ENCODE measurements at places on chromosomes 3 and 15. TPM values are rescaled to one million over a fixed set of nuclear protein-coding genes. Genes with fewer than 3 reads are reported as not detected.

Gene ACAP2
- 65.2 TPM for total RNA-seq

Gene NCKIPSD
- 37.3 TPM for total RNA-seq

Gene KIF9
- 2.9 TPM for total RNA-seq

Gene ZIC4
- not detected for total RNA-seq

Gene HIGD2B
- 0.22 TPM for total RNA-seq

Gene SH3GL3
- not detected for total RNA-seq

Gene ACOX2
- not detected for total RNA-seq

Gene LSMEM2
- not detected for total RNA-seq

Gene PSMA4
- total RNA-seq, result 217 TPM

Gene CHRNA5
- 1.4 TPM for total RNA-seq

Gene CLDN16
- total RNA-seq, result not detected

Gene TMC3
- total RNA-seq, result not detected

Gene TEX9
- 0.41 TPM for total RNA-seq

Gene GOLIM4
- total RNA-seq, result 0.34 TPM

Gene KLHL18
- total RNA-seq, result 19.4 TPM

Gene TUSC7
- total RNA-seq, result not detected

Gene P2RY1
- 0.05 TPM for total RNA-seq

Gene CHRFAM7A
- not detected for total RNA-seq

Gene EBLN2
- total RNA-seq, result 7.4 TPM

Gene PRRT3
- total RNA-seq, result 5.4 TPM

Gene UMPS
- total RNA-seq, result 27.3 TPM

Gene PFKFB4
- 38.4 TPM for total RNA-seq

Gene RBPMS2
- not detected for total RNA-seq

Gene CHRNA3
- total RNA-seq, result not detected

Gene PPM1L
- total RNA-seq, result 4.9 TPM

Gene ATP13A5
- total RNA-seq, result not detected

Gene KNG1
- total RNA-seq, result not detected

Gene ACTRT3
- total RNA-seq, result 0.14 TPM

Gene SEMA3G
- total RNA-seq, result not detected

Gene GREM1
- total RNA-seq, result not detected

Gene AADAC
- not detected for total RNA-seq

Gene SAMD7
- not detected for total RNA-seq

Gene SLC12A1
- total RNA-seq, result not detected

Gene ZNF639
- total RNA-seq, result 30.6 TPM

Gene KBTBD13
- not detected for total RNA-seq

Gene ILDR1
- total RNA-seq, result not detected

Gene POTEB
- total RNA-seq, result not detected

Gene STIMATE
- total RNA-seq, result 24.8 TPM

Gene RBP2
- total RNA-seq, result not detected

Gene CCR3
- not detected for total RNA-seq

Gene SCAP
- total RNA-seq, result 65.4 TPM

Gene OXTR
- total RNA-seq, result 0.46 TPM

Gene GLCE
- total RNA-seq, result 3.3 TPM

Gene NR2E3
- total RNA-seq, result not detected

Gene SUCNR1
- not detected for total RNA-seq

Gene COL7A1
- 0.17 TPM for total RNA-seq

Gene SCAANT1
- not detected for total RNA-seq

Gene TEX55
- total RNA-seq, result not detected

Gene FXR1
- 123 TPM for total RNA-seq

Gene TGFBR2
- total RNA-seq, result 86.5 TPM

Gene LSAMP
- total RNA-seq, result not detected

Gene SEMA5B
- total RNA-seq, result not detected

Gene CAPN3
- total RNA-seq, result 6.2 TPM

Gene RAB5A
- 48.1 TPM for total RNA-seq

Gene NEO1
- total RNA-seq, result 2.1 TPM

Gene LMAN1L
- total RNA-seq, result 0.38 TPM

Gene MLH1
- total RNA-seq, result 47.5 TPM

Gene SCN11A
- total RNA-seq, result not detected

Gene SLC6A6
- total RNA-seq, result 34.7 TPM
